NCI-H1105 treated with DMSO at 0.1 percent for 48 hours (cell line): ENCODE measurements at places on chromosomes 3 and 15.

GRCh38 chr15:43776101-43776717 is 557 bp downstream of the ELL3 start:
- DNase-seq: peak; percentile 39

GRCh38 chr15:100042558-100042957 is 299.2 kb downstream of the ADAMTS17 start:
- no peak for DNase-seq

GRCh38 chr3:109851854-109852253 is 514.5 kb upstream of the DPPA4 start:
- DNase-seq: no peak

DNA sequence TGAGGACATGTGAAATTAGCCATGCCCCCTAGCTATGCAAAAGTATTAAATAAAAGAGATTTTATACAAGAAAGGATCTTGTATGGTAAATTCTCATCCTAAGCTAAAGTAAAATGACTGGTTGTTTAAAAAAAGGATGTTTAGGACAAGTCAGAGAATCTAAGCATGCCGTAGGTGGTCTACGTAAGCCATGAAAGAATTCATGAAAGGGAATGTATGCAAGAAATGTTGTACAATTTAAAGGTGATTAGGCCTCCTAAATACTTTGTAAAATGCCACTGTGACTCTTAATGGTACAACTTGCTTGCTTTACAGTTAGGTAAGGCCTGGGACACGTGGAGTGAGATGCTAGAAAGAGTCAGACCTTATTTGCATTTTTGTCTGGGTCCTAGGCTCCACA is 209.0 kb downstream of the EFHB start:
- DNase-seq: no peak

DNA sequence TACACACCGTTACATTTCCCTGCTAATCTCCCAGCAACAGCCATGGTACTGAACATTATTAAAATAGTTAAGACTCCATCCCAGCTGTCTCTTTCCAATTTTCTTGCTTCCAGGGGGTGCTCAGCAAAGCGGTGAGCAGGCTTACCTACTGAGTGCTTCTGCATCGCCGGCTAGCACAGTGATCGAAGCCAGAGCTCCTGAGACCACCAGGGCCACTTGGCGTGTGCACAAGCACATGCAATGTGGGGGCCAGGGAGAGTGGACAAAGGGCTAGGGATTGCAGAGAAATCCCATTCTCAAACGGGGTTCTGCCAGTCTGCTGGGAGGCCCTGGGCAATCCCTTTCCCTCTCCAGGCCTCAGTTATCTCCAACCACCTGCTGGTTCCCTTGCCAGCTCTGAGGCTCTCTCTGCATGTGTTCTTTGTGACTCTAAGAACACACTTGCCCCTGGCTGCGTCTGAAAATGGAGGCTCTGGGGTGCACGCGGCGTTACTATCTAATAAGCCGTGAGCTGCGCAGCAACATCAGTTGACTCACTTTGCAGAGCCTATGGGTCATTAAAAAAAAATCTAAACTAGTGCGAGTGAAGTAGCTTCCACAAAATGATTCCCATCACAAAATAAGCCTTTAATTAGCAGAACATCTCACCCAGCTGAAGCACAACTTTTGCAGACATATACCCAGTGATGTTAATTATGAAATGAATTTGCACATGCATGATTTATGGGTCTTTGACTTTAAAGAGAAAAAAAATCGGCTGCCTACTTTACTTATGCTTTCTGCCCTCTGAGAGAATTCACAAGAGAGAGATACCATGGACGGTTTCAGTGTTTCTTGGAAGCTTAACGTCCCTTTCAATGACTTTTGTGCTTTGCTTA is 271.5 kb downstream of the TLE3 start:
- DNase-seq: no peak

DNA sequence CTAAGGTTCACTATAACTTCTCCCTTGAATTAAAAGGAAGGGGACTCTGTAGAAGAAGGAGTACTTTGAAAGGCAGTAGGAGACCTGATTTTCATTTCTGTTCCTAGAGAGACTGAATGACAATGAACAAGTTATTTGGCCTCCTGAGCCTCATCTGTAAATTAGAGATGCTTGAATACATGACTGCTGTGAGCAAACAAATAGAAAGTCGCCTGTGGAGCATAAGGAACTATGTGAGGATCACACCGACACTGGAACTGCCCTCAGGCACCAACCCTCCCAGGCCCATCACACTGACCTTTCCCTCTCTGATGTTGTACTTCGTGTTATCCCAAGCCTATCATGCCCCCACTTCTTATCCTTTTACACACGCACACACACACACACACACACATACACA is 48.6 kb downstream of the IMPG2 start:
- DNase-seq: no peak

GRCh38 chr3:61252836-61253235 is 1.6 kb upstream of the FHIT start:
- DNase-seq: no peak

DNA sequence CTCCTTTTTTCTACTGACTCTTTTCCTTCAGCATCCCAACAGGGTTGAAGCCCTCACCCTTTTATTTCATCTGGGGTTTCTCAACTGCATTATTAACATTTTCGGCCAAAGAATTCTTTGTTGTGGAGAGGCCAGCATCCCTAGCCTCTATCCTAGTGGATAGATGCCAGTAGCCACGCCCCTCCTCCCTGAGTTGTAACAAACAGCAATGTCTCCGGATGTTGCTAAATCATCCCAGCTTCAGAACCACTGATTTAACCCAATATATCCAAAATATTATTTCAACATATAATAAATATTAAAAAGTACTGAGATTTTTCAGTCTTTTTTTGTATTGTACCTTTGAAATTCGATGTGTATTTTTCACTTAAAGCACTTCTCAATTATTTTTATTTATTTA is 2.0 kb upstream of the RNF111 start:
- no peak for DNase-seq
